Mammary epithelial cell (primary cell): ENCODE measurements at places on chromosomes 6 and 20. TPM values are rescaled to one million over a fixed set of nuclear protein-coding genes. Genes with fewer than 3 reads are reported as not detected.

FHL5 gene
- not detected for total RNA-seq

ID4 gene
- not detected in 2 replicates for total RNA-seq

SPTLC3 gene
- total RNA-seq: 12.5 TPM

MICB gene
- total RNA-seq: 0.59 and 1.3 TPM in 2 replicates

MACROD2 gene
- total RNA-seq: 3.2 TPM

NCOA5 gene
- total RNA-seq: 11.2 TPM

OR2J3 gene
- not detected in 2 replicates for total RNA-seq

EDN3 gene
- total RNA-seq: not detected in 2 replicates

NHSL1 gene
- 28.3 TPM for total RNA-seq

HUS1B gene
- total RNA-seq: 1.5 TPM

GGTLC1 gene
- total RNA-seq: not detected in 2 replicates

GRCh38 chr6:30670760-30671527 is 1.9 kb downstream of the DHX16 start:
- DNase-seq: no peak

GRCh38 chr6:170297576-170298330 is 6.9 kb upstream of the DLL1 start:
- DNase-seq: no peak

DNA sequence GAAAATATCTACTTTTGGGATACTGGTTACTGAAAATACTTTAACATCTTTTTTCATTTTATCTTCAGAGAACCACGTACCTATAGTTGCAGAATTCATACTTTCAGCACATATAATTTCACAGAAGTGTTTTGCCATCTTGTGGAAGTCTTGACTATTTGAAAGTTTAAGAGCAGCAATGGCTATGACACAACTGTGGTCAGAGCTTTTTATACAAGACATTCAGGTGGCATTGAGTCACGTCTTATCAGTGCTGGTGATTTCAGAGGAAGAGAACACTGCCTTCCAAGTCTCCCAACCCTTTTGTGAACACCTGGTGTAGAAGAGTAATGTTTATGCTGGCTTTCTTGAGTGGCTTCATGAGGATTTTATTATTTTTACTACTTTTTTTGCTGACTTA is 171.6 kb downstream of the ARID1B start:
- DNase-seq: peak; percentile 91

GRCh38 chr6:34489207-34489805 is 23.4 kb downstream of the PACSIN1 start:
- DNase-seq: no peak

DNA sequence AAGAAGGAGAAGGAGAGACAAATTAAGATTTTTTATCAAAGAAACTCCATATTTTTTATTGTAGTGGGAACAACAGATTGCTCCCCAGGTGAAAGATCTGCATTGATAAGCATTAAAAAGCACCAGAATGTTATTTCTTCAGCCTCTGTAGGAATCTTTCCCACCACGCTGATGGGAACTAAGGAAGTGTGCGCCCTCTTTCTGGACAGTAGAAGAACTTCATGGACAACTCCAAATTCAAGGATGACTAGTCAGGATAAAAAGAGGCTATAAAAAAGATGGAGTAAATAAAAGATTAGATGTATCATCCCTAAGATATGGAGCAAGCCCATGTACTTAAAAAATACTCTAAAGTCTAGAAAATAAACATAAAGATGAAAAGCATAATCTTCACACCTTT is 45.8 kb upstream of the PAK5 start:
- DNase-seq: no peak

DNA sequence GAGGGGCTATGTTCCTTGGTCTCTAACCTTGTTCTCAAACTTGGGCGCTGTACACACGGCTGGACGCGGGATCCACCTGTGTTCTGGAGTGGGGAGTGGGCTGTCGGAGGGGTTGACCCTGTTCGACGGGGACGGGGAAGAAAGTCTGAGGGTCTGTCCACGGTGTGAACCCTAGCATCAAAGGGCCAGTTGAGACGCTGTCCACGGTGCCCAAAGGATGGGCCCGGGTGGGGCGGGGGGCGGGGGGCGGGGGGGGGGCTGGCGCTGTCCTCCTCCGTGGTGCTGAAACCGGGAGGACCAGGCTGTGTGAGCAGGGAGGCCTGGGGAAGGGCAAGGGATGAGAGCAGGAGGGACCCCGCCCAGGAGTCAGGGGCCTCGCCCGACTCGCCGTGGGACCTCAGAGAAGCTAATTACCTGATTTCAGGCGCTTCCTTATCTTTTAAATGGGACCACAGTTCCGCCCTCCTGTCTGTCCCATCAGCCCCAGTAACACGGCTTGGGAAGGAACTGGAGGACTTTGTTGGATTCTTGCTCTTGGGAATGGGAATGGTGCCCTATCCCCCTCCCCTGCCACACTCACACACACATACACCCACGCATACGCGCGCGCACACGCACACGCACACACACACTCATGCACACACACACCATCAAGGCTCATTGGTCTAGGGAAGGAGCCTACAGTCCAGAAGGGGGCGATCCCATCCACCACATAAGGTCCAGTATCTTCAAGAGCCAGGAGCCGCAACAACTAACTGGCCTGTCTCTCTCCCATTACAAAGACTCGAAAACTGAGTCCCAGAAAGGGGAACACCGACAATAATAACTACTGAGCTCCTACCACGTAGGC is 1.0 kb upstream of the VSTM2L start:
- DNase-seq: peak; percentile 62

- no peak for DNase-seq
These were observed 35.1 kb upstream of the FAM83C start for GRCh38 chr20:35327074-35327976.

- DNase-seq: peak; percentile 87
These were observed 100.6 kb downstream of the KCNB1 start for GRCh38 chr20:49381558-49382493.

- no peak for DNase-seq
These were observed 58.0 kb downstream of the MYH7B start for GRCh38 chr20:35013421-35014411.

GRCh38 chr20:15451241-15451640 is 1113.8 kb upstream of the FLRT3 start:
- DNase-seq: no peak

GRCh38 chr6:35477028-35477427 is 8.8 kb downstream of the RPL10A start:
- DNase-seq: no peak

DNA sequence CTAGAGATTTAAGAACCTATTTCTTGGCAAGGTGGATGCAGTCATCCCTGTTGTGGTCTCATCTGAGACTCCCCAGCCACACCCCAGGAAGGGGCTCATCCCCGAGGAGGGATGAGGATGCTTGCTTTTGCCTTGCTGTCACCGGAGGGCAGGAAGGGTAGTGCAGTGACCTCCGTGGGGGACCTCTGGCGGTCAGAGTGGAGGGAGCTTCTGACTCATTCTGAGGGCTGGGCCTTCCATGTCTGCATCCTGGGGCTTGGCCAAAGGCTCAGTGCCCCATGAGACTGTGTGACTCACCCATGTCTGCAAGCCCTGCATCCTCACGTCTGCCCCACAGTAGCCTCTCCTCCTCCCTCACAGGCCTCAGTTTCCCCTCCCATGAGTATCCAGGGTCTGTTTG is 38.7 kb downstream of the UQCC2 start:
- DNase-seq: peak; percentile 88

- DNase-seq: no peak
These were observed 51.0 kb upstream of the IL20RA start for GRCh38 chr6:137095651-137096238.

DNA sequence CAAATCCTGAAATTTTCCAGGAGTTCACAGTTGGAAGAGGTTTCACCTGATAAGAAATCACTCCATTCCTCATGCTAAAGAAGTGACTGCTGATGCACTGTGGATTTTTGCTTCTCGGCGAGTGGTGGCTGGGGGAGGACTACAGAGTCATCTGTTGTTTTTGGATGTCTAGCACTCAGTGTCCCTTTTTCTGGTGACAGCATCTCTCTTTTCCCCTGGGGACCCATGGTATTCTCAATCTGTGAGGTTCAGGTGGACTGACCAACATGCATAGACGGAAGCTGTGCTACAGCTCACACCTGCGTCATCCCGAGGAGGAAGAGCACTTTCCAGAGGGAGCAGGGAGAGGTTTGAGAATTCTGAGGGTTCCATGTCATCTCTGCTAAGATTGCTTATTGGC is 42.7 kb upstream of the ZNF831 start:
- DNase-seq: no peak

DNA sequence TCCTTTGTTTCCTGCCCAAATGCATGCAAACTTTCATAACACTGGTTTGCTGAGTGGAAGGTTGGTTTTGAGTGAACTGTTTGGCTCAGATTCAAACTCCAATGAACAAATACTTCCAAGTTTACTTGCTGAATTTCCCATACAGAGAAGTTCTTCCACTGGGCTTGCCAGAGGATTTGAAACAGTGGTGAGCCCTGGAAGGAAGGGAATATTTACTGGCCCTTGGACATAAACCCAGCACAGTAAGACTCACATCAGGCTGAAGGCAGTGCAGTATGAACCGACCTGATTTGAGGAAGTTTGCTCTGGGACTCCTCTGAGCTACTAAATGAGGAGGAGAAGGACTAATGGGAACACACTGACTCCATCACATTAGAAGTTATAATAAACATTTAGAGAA is 3.8 kb downstream of the TRAF3IP2 start:
- DNase-seq: no peak

DNA sequence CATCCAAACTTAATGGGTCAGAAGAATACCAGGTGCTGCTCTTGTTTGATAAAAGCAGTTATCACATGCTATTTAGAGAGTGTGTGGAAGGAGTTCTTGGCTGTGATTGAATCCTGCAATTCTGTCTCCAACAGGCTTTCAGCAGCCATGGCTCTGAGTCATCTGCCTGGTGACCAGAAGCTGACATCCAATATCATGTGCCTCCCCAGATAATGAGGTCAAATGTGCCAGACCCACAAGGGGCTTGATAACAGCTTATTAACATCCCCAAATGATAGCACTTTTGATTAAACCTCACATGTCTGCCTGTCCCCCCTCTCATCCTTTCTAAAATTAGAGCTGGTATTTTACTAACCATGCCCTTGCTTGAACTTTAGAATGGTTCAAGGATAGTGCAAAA is 175.7 kb upstream of the PLN start:
- peak; percentile 9 for DNase-seq

GRCh38 chr20:48471759-48472408 is 355.9 kb downstream of the PREX1 start:
- DNase-seq: no peak

DNA sequence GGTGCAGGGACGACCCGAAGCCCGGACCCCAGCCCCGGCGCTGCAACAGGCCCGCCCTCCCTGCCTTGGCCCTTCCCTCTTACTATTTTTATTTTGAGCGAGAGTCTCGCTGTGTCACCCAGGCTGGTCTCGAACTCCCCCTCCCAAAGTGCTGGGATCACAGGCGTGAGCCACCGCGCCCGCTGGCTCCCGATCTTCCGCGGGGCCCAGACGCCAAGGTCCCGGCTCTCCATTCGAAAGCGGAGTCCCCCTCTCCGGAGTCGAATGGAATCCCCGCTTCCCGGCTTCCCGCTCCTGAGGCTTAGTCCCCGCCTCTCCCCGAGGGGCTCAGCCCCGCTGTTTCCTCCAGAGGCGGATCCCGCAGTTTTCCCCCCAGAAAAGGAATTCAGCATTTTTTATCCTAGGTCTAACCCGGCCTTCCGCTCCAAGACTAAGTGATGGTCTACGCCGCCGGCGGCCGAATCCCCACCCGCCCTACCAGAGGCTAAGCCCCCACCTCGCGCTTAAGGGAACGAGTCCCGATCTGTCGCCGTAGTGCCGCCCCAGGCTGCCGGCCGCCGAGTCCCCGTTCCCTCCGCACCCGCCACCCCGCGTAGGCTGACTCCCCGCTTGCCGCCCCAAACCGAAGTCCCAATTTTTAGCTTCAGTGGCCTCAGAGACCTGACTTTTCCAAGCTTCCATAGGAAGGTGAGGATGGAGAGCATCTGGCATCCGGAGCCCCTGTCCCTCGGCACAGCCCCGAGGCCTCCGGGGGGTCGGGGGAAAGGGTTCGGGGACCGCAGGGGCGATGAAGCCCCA is 11.5 kb upstream of the TMC2 start:
- DNase-seq: peak; percentile 18

- no peak for DNase-seq
These were observed 3.5 kb downstream of the C6orf132 start for GRCh38 chr6:42138630-42139619.

DNA sequence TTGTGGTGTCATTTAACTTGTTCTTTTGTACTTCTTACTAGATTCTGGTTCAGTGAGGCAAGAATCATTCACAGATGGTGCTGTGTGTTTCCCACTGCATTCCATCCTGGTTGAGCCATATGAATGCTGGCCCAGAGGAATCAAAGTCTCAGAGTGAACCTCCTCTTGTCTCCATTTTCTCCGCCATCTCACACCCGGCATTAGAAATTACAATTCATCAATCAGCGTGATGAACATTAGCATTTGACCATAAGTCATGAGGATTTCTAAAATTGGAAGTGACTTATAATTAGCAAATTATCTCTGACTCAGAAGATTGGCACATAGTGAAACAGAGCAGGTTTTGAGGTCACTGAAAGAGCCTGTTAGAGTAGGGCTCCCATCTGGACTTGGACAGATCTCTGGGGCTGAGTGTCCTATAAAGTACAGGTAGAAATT is 25.2 kb downstream of the TNFAIP3 start:
- peak; percentile 72 for DNase-seq

DNA sequence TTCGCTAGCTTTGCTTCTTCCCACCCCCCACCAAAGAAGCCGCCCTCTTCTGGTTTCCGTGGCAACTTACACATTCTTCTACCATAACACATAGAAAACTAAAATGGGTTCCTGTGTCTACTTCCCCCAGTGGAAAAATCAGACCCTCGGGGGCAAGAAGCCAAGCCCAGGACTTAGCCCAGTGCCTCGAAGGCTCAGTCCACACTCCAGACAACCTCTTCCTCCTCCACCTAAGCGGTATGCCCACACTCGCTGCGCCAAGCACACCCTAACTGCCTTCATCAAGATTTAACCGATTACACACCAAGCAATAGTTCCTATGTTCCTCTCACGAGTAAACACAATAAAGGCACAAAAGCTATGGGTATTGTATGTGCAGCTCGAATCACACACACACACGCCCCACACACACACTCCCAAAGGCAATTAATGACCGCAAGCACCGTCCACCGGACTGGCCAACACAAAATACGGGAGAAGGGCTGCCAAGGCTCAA is 537 bp downstream of the PPIL4 start:
- no peak for DNase-seq

DNA sequence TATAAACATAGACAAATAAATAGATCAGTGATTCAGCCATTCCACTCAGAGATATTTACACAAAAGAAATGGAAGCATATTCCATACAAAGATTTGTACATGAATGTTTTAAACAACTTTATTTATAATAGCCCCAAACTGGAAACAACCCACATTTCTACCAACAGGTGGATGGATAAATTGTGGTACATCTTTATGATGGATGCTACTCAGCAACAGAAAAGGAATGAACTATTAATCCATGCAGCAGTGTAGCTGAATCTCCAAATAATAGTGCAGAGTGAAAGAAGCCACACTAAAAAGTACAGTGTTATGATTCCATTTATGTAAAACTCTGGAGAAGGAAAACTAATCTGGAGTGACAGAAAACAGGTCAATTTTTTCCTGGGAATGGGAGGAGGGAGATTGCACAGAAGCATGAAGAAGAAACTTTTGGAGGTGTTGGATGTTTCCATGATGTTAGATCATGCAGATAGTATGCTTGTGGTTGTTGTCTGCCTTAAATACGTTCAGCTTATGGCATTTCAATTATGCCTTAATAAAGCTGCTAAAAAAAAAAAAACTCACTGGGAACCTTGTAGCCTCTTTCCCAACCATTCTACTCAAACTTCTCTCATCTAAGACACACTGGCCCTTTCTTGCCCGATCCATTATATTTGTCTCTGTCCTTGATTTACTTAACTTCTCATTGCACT is 100.9 kb downstream of the PPP1R14C start:
- DNase-seq: no peak

- peak; percentile 71 for DNase-seq
These were observed 282.7 kb downstream of the PLCB1 start for GRCh38 chr20:8414586-8415274.
